ENCODE measurements at places on chromosomes 6 and 20.

GRCh38 chr6:84774157-84774984 lies 10.0 kb upstream of the TBX18 start:
- DNase-seq = no peak

- no peak for DNase-seq
Observed at GRCh38 chr6:53239526-53239925, 90.9 kb upstream of the GCM1 start.

- no peak for DNase-seq
Observed at GRCh38 chr20:58703765-58704371, 11.3 kb downstream of the NPEPL1 start.

DNA sequence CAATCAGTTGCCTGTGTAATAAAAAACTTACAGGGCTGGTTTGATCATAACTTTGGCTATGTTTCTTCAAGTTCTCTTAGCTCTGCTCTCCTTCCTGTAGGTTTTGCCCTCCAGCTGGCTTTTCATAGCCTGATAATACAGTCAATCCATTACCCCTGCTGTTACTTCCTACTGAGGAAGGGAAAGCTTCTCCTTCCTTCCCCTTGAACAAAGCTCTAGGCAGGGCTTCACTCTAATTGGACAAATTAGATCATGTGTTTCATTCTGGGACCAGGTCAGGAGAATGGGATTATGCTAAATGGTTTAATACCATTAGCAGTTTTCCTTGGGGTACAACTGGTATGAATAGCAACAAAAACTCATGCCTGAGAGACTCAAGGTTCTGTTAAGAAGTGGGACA lies 106.8 kb upstream of the MCHR2 start:
- DNase-seq = no peak

GRCh38 chr6:37056439-37057127 lies 51.1 kb downstream of the FGD2 start:
- no peak for DNase-seq

DNA sequence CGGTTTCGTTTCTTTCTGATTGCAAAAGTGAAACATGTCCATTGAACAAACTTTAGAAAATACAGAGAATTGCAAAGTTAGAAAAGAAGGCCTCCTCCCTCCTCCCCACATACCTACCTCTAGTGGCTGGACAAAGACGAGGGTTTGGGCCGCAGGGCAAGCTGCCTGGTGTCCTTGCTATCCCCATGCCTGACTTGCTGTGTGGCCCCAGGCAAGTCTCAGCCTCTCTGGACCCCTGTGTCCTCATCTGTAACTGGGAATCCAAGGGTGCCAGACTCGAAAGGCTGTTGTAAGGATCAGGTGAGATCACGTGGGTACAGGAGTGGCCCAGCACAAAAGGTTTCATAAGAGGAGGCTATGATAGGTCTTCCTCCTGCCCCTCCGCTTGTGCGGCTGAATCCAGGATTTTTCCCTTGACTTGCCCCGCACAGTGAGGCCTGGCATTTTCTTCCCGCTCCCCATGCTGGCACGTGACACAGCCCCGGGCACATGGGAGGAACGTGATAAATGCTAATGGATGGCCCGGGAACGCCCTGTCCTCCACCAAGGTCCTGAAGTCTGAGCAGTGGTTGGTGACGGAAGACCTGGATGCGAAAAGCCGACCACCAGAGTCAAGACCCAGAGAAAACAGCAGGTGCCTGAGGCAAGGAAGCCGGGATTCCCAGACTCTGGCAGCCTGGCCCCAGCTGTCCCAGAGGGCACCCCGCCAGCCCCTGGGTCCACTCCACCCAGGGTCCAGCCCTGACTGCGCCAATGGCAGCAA lies 55.8 kb downstream of the UBE2V1 start:
- no peak for DNase-seq

DNA sequence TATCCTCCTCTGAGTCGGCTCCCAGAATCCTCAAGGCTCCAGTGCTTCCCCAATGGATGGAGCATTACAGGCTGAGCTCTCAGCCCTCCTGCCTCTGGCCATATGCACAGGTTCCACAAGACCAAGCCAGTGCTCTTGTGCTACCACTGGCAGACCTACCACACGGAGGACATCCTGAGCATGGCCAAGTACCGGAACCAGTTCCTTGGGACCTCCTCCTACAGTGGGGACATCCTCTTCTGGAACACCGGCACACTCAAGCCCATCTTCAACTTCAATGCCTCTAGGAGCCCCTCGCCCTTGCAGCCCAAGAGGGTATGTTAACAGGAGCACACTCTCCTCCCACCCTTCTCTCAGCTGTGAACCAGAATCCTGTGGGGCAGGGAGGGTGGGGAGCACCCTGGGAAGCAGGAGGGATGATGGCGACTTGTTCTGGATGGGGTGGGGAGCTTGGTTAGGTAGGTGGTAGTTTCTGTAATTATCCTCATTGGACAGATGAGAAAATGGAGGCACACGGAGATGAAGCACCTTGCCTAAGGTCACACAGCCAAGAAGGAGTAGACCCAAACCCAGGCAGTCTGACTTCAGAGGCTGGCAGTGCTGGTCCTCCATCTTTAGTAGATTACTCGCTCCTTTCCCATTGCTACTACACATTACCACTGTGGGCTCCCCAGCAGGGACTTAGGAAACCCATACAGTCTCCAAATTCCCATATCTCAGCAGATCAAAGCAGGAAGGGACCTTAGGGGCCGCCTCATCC lies 58.6 kb downstream of the EFCAB8 start:
- DNase-seq = no peak
